ENCODE measurements at places on chromosomes 6 and 20.

DNA sequence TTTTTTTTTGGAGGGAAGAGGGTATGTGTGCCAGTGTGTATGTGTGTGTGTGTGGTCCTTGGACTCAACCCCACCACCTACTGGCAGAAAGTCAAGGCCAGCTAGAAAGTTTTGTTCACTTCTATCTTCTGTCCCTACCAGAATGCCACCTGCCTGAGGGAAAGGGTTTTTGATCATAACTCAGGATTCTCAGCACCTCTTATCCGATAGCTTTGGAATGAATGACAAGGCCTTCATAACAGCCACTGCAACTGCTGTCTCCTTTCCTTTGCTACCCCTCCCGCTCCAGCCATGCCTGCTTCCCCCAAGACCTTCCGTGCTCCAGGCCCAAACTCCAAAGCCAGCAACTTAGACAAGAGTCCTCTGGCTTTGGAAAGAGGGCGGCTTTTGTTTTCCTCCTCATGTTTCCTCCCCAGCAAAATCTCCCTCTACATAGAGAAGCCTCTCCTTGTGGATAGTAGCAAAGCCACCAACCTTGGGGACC lies 18.7 kb downstream of the BTN3A1 start:
- DNase-seq, result no peak

DNA sequence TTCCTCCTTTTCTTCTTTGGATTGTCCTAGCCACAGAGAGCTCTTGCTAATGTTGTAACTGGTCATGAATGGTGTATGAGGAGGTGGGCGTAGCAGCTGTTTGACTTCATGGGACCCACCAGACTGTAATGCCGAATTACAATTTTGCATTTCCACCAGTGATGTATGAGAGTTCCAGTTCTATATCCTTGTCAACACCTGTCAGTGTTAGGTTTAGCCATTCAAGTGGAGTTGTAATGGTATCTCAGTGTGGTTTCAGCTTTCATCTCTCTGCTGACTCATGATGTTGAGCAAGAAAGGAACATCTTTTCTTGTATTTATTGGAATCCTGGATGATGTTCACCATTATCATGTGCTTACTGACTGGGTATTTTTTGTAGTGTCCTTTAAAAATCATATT lies 5.1 kb downstream of the IGF2R start:
- no peak for DNase-seq

GRCh38 chr6:69792292-69792691 lies 4.5 kb downstream of the LMBRD1 start:
- no peak for DNase-seq

DNA sequence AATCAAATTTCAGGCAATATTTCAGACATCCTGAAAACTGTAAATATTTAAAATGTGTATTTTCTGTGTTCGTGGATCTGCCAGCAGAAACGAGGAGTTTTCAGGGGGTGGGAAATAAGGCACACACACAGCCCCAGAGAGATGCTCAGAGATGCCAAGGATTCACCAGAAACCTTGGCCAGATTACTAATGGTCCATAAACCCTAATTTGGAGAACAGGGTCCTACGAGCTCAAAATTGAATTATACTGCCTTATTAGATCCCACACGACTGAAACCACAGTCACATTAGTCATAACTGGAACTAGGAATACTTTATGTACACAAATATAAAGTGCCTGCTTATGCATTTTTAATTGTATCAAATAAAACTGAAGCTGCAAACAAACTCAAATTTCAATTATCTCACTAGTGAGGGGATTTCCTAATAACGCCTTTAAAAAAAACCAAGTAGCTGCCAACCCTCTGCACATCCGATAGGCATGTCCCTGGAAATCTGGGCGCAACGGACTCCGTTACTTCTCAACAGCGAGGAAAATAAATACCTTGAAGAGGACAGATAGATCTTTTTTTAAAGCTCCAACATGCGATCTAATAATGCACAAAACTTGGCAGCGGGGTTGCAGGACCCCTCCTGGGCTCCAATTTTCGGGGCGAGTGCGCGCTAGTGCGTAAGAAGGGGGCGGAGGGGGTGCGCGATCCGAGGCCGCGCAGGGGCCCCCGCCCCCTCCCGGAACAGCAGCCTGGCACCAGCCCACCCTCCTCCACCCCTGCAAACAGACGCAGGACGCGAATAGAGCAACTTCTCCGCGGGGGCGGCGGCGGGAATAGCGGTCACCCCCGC lies 897 bp downstream of the CHD6 start:
- DNase-seq, result peak; percentile 23

GRCh38 chr20:5703681-5704101 lies 46.5 kb upstream of the SHLD1 start:
- no peak for DNase-seq

GRCh38 chr20:52798124-52798523 lies 174.0 kb upstream of the TSHZ2 start:
- DNase-seq, result no peak

DNA sequence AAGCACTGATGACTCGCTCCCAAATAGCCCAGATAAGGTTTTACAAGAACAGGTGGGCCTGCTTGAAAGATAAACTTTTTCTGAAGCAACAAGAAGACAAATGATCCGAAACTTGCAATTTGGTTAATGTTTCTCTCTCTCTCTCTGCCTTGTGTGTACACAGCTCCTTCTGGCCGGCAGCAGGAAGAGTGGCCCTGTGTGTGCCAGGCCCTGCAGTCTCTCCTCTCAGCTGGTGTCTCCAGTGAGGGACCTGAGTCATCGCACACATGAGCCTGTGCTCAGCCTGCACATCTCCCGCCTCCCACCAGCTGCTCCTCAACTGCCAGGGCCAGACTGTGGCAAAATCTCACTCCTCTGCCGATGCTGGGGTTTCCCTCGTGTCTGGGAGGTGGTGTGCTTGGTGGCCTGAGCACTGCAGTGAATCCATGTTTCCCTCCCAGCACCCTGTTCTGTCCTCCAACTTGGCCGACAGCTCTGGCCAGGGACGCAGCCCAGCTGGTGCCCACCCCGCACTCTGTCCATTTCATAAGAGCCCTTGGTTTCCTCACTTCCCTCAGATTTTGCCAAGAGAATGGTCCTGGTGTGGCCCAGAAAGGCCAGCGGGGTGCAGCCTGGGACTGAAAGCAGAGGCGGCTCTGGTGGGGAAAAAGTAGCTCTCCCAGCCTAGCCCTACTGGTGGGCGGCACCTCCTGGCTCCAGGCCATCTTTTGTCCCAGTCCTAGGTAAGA lies 49.4 kb downstream of the ERMARD start:
- DNase-seq, result peak; percentile 45

DNA sequence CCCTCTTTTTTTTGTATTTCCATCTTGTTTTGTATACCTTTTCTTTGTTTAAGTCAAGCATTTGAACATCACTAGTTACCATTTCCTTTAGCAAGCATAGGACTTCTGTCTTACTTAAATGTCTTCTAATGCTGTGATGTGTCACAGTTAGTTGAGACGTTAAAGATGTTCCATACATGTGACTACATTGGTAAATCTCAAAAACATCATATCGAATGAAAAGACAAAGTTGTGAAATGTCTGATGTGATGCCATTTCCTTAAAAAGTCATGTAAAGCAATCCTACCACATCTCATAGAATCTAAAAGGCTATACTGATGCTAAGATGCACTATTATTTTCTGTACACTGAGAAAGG lies 26.8 kb downstream of the SLC16A10 start:
- no peak for DNase-seq

DNA sequence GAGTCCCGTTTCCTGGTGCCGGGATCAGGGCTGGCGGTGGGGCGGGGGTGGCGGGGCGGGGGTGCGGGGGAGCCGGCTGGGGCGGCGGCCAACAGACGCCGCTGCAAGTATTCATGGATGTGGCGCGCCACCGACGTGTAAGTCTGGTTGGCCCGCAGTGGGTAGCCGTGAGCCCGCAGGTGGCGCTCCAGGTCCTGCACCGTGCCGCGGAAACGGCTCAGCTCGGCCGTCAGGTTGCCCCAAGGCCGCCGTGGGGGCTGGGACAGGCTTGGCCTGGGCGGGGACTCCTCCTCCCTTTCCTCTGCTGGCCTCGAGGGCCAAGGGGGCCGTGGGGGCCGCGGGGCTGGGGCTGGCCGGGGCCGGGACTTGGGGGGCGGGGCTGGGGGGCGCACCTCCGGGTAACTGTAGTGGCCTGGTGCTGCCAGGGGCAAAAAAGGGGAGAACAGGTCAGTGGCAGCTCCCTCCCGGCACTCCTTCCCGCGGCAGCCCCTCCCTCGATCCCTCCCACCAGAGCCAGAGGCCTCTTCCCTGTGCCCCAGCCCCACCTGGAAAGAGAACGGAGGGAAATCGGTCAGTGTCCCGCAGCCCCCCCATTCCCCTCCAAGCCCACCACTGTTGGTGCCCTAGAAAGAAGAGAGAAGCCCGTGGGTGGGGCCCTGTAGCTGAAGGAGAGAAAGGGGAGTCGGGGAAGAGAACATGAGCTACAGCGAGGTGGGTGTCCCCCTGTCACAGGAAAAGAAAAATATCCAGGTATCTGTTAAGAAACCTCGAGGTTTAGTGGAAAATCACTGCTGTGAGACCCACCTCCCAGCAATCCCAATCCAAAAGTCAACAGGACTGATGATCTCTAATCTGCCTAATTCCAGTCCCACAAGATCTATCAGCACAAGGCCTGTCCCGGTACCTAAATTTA lies 21.3 kb downstream of the TNXB start:
- DNase-seq, result no peak

- DNase-seq, result no peak
Observed at GRCh38 chr6:109257494-109257893, 124.8 kb downstream of the CD164 start.

DNA sequence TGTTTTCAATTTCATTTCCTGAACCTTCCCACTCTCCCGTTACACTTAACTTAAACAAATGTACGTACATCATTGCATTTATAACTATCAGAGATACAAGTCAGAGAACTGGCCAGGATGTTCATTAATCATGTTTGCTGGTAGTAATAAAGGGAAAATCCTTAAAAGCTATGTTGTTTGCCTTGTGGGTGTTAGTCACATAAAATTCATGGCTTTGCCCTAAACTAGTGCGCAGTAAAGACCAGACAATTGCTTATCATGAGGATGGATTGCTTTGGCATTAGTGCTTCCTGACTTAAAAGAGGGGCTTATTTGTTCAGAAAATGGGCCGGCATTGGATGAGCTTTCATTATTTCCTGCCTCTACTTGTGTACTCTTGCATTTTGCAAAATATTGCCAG lies 1037.3 kb upstream of the FLRT3 start:
- DNase-seq, result no peak

DNA sequence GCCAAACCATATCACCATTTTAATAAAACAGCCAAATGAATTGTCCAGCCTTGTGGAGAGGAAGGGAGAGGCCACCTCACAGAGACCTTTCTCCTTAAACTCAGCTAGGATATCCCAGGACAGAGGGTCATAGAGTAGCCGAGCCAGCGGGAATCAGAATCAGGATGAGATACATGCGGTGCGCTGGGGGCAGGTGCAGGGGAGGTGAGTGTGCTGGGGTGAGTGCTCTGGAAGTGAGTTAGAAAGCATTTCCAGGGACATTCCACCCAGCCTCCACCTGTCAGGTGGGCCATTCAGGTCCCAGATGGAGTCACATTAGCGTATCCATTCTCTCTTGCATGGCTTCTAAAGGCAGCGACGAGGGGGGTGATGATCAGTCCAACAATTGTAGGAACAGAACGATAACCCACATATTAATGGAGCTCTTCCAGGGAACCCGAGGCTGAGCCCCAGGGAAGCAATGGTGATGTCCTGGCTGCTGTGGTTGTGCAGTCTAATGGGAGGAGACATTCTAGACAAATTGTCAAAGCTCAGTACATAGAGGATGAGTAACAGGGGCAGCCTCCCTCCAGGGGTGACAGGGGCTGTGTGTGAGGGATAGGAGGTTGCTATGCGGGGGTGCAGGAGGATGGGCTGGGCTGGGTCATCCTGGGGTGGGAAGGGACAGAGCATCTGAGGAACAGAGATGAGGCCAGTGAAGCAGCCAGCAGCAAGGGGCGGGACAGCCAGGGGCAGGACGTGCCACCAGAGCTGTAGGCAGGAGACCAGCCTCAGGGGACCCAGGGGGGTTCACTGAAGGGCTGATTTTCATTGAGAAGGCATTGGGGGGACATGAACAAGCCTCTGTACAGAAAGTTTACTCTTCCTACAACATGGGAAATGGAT lies 88.7 kb upstream of the FRMD1 start:
- no peak for DNase-seq

DNA sequence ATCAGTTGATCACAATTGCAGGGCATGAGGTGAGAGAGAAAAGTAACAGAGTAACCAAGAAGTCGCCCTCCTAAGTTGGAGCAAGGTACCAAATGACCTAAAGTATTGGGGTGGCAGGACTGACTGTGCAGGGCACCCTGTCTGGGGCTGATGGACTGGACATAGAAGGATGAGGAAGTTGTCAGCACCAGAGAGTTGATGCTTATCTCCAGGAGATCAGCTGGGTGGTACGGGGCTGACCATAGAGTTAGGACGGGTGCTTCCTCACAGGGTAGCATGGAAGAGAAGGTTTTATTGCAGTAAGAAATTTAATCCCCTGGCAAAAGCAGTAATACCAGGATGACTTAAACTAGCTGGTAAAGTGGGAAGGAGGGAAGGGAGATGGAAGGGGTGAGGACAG lies 66.7 kb downstream of the TMEM170B start:
- DNase-seq, result no peak

DNA sequence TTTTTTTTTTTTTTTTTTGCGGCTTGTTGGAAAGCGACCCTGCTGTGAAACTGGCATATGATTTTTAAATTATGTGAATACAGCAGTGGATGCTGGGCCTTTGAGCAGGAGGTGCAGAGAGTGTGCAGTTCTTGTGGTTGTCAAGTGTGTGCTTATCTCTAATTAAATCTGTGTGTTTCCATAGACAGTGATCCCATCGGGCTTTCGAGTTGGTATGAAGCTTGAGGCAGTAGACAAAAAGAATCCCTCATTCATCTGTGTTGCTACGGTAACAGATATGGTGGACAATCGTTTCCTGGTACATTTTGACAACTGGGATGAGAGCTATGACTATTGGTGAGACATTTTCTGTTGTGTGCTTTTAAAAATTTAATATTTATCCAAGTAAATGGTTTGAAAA lies 52.4 kb downstream of the L3MBTL3 start:
- DNase-seq, result no peak

- no peak for DNase-seq
Observed at GRCh38 chr20:14956026-14956425, 618.6 kb upstream of the FLRT3 start.

DNA sequence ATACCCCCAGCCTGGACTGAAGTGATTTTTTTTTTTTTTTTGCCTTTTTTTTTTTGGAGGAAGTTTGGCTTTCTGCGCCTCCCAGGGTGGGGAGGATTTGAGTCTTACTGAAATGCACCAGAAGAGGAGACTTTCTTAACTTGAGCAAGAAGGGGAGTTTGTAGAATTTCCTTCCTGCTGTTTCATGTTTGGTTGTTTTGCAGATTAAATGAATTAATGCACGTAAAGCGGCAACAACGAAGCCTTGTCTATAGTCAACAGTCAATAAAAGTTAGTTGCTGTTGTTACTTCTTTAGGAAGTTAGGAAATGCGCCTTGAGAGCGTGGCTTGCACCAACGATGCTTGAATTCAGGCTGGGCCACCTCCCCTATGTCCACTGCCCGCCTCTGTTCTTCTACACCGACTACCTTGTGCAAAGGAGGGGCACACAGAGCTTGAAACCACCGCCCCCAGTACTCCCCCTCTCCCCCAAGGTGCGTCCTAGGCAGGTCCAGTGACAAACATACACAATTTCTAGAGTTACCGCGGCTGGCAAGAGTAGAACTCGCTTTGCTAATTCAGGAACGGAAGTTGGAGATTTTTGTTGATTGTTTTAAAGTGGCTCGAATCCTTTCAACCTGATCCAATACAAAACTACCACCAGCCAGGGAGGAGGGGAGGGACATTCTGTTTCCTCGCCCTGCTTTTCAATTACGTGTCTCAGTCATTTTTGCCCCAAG lies 830 bp upstream of the CYP24A1 start:
- no peak for DNase-seq

GRCh38 chr20:62083312-62083711 lies 17.6 kb upstream of the TAF4 start:
- DNase-seq, result no peak
